ENCODE measurements at places on chromosomes 4 and X.

DNA sequence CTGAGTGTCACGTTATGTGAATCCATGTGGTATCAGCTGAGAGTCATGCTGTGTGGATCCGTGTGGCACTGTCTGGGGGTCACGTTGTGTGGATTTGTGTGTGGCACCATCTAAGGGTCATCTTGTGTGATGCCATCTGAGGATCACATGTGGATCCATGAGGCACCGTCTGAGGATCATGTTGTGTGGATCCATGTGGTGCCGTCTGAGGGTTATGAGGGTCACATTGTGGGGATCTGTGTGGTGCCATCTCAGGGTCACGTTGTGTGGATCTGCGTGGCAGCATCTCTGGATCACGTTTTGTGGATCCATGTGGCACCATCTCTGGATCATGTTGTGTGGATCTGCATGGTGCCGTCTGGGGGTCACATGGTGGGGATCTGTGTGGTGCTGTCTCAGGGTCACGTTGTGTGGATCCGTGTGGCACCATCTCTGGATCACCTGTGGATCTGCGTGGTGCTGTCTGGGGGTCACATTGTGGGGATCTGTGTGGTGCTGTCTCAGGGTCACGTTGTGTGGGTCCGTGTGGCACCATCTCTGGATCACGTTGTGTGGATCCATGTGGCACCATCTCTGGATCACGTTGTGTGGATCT lies 6.9 kb downstream of the PDE6B start:
- no peak for DNase-seq

DNA sequence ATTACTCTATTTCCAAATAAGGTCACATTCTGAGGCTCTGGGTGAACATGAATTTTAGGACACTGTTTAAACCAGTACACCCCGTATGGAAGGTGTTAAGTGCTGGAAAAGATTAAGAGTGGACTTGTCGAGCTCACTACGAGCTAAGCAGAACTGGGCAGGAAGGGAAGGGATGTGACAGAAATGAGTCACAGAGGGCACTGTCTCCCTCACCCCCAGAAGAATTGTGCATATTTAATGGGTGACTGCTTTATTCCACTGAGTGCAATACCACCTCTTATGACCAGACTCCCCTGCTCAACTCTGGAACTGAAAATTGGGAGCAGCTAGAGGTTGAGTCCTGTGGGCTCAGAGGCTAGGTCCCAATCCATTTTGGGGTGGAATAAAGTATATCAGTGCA lies 187.4 kb upstream of the RPS6KA3 start:
- DNase-seq, result no peak

DNA sequence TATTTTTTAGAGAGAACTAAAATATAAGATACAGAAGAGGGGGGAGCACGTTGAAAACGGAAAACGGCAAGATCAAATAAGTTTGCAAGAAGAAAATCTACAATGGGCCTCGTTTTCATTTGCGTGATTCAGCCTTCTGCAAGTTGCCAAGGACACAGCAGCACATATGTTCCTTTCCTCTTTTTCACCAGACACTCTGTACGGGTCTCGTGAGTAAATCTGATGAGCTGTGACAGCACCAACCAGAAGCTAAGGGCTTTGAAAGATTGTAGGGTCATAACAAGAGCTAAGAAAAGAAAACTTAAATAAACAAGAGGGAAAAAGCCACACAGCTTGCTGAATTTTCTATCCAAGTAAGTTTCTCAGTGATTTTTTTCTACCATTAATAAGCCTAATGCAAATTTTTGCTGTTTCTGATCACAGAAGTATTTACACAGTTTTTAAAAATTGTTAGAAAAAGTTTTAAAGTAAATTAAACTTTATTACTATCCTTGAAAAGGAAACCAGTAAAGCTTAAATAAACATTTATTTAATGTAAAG lies 63.4 kb downstream of the SCML2 start:
- no peak for DNase-seq

GRCh38 chr4:17535906-17536305 lies 20.9 kb downstream of the CLRN2 start:
- no peak for DNase-seq

DNA sequence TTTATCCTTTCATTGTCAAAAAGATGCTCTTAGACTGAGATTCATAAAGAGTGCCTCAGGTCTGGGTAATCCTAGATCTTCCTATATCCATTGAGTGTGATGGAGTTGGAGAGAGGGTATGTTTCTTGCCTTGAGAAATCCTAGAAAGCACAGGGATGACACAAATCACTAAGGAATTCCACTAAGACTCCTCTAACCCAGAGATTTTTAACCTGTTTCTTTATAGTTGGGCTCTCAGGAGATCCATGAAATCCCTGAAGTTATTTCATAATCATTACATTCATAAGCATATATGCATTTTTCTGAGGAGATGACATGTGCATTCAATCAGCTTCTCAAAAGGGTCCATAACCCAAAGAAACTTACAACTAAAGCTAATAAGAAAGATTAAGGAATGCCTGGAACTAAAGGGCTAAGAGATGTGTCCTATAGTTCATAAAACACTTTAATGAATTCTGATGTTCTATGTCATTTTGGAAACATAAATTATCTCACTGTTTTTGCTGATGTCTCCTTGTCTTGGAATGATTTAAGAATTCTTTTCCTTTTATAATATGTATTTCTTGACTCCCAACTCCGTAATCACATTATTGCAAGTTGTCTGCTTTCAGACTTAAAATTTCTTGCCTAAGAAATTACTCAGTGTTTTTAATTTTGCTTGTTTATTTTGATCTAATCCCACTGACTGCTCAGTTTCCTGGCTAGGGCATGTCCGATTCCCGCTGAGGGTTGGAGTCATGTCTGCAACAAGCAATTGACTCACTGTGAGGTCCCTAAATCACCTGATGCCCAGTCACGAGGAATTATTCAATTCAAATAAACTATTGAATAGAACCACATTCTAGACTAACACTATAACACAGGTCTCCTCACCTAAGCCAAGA lies 2.8 kb upstream of the AMTN start:
- no peak for DNase-seq

- no peak for DNase-seq
Observed at GRCh38 chrX:153245288-153245731, 66.2 kb downstream of the MAGEA1 start.

- DNase-seq, result no peak
Observed at GRCh38 chr4:8201321-8201781, 2.3 kb downstream of the SH3TC1 start.

DNA sequence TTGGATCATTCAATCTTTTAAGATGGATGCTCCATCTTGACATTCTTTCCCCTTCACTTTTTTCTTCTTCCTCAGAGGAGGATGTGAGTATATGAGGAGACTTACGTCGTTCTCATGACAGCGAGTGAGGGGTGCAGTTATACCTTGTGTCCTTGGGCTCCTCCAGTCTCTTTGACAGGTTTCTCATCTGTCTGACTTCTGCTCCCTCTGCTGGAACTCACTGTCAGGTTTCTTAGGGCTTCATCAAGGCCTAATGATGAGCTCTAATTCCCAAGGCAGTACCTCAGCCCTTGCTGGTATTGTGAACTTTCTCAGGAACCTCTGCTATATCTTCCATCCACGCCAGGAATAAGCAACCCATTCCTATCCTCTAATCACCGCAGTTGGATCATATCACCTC lies 237.8 kb upstream of the ADGRL3 start:
- no peak for DNase-seq
